Tracheal epithelial cell (primary cell): ENCODE measurements at places on chromosomes 7 and 10. TPM values are rescaled to one million over a fixed set of nuclear protein-coding genes. Genes with fewer than 3 reads are reported as not detected.

The PRSS2 gene
- not detected in 2 replicates for total RNA-seq

The GNAI1 gene
- 56.1 and 100.0 TPM in 2 replicates for total RNA-seq

The HPSE2 gene
- total RNA-seq: not detected in 2 replicates

The CALML5 gene
- 4.3 TPM in 1 of 2 replicates, not detected in the other for total RNA-seq

The DPCD gene
- 23.2 and 34.0 TPM in 2 replicates for total RNA-seq

The VPS37D gene
- 2.6 and 7.2 TPM in 2 replicates for total RNA-seq

The NUTM2A gene
- 0.24 and 1.9 TPM in 2 replicates for total RNA-seq
